ENCODE measurements at places on chromosomes 16 and 17. TPM values are rescaled to one million over a fixed set of nuclear protein-coding genes. Genes with fewer than 3 reads are reported as not detected.

RHBDF1 gene
- total RNA-seq: 17.0 TPM

JMJD6 gene
- total RNA-seq: 13.7 TPM

CNTD1 gene
- total RNA-seq: not detected

KCNJ18 gene
- total RNA-seq: not detected

RUNDC3A gene
- 0.22 TPM for total RNA-seq

SEPTIN1 gene
- total RNA-seq: not detected

OR2C1 gene
- 0.11 TPM for total RNA-seq

IL17C gene
- total RNA-seq: not detected

SLFN11 gene
- total RNA-seq: 24.4 TPM

SLC13A2 gene
- total RNA-seq: not detected

Measured in dermis lymphatic vessel endothelial cell (primary cell).